ENCODE measurements at places on chromosomes 6 and 20.

GRCh38 chr6:18329776-18330175, 57.4 kb upstream of the RNF144B start:
- no peak for DNase-seq

- DNase-seq, result no peak
Measured at GRCh38 chr6:43950051-43950605, 177.1 kb downstream of the MRPL14 start.

GRCh38 chr20:50412069-50412468, 98.1 kb upstream of the PTPN1 start:
- DNase-seq, result no peak

- DNase-seq, result no peak
Measured at GRCh38 chr20:50496773-50497385, 13.3 kb upstream of the PTPN1 start.

- DNase-seq, result no peak
Measured at GRCh38 chr20:14745830-14746229, 408.4 kb upstream of the FLRT3 start.

DNA sequence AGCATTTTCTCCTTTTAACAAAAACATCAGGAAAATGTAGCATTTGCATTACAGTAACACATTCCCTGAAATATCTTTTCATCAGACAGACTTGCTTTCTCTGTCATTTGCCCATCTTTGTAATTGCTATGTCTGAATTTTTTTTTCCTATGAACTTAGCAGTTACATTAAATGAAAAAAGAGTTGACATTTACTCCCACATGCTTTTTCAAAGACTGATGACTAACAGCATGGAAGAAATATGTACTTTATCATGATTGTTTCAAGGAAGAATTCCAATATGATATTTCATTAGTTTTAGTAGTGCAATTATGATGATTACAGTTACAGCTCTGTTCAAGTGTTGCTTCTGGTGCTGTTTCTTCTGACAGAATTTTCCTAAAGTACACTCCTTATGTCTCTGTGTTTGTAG, 864.5 kb upstream of the MAN1A1 start:
- DNase-seq, result no peak

DNA sequence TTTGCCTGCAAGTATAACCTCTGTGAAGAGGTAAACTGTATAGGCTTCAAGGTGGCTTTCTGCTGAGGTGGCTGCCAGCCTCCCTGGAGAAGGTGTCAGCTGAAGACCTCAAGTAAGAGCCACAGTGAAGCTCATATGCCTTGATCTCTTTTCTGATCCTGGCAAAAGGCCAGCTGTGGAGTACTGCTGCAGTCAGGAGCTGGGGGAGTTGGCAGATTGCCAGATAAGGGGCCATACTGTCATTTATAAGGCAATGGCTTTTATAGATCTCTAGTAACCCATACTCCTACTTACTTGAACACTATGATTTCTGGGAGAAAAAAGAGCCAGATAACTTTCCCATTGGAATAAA, 8.8 kb upstream of the CEP85L start:
- DNase-seq, result no peak

GRCh38 chr6:93317592-93317991, 101.8 kb downstream of the EPHA7 start:
- DNase-seq, result no peak

DNA sequence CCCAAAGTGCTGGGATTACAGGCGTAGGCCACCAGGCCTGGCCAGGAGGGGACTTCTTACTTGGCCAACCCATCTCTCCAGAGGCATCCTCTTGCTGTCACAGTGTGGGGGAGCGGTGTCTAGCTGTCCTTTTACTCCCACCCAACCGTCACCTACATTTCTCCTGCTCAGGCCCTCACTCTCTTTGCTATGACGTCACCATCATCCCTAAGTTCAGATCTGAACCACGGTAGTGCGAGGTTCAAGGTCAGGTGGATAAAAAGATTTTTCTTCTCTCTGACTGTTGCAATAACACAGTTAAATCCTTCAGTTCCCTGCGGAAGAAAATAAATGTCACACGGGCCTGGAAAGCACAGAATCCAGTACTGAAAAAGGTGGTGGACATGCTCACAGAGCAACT, 7.3 kb upstream of the RAET1L start:
- DNase-seq, result no peak

GRCh38 chr6:17212546-17213371, 68.4 kb upstream of the RBM24 start:
- DNase-seq, result no peak

- no peak for DNase-seq
Measured at GRCh38 chr20:56809668-56810067, 180.6 kb downstream of the TFAP2C start.

- no peak for DNase-seq
Measured at GRCh38 chr6:125678601-125679000, 70.8 kb upstream of the HEY2 start.

DNA sequence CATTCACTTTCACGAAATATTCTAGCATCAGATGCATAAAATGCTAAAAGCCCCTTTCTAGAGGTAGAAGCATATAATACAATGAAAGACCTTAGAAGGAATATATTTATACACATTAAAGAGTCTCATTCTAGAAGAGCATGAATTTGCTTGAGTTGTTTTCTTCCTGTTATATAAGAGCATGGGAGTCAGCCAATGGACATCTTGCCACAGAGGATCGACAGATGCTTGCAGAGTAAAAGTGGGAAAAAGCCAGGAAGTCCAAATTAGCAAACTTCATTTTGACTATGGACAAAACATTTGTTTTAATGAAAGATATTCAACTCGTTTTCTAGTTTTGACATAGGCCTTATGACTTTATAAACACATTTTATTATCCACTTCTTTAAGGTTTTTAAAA, 44.2 kb upstream of the RIPPLY2 start:
- no peak for DNase-seq

- no peak for DNase-seq
Measured at GRCh38 chr6:43953794-43954310, 173.4 kb downstream of the MRPL14 start.

DNA sequence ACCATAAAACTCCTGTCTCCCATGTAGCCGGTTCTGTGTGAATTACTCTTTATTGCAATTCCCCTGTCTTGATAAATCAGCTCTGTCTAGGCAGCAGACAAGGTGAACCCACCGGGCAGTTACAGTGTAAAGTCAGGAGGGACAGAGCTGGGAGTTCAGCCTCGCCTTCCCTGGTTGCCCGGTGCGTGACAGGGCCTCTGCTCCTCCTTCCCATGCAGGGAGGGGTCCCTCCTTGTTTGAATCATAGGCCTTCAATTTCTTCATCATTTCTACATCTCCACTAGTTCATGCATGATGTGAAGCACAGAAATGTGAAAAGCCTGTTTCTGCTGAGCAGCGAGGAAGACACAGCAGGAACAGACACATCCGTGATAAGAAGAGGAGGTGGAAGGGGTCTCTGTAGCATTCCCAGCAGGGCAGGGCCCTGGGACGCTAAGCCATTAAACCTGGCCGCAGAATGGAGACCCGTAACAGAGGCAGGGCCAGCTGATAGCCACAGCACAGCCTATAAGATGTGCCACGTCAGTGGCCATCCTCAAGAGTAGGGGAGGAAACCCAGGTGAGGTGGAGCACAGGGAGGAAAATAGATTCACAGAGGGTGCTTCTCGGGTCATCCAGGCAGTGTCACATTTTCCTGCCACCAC, 106.7 kb upstream of the CST7 start:
- DNase-seq, result no peak

DNA sequence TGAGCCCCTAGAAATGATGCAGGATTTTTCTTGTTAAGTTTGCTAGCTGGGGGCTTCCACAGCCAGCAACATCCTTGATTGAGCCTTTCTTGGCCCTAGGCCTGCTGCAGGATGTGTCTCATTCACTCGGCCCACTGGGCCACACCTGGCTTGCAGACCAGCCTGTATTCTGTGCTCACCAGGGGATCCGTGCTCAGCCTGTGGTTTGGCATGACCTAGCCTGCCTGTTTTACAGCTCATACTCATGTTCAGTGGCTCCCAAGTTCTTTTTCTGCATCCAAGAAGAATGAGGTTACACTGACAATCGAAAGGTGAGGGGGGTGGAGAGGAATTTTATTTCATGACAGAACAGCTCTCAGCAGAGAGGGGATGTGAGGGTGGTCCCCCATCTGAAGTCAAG, 263.4 kb downstream of the RIMS1 start:
- no peak for DNase-seq

GRCh38 chr6:164370773-164371172, 938.6 kb downstream of the C6orf118 start:
- no peak for DNase-seq

DNA sequence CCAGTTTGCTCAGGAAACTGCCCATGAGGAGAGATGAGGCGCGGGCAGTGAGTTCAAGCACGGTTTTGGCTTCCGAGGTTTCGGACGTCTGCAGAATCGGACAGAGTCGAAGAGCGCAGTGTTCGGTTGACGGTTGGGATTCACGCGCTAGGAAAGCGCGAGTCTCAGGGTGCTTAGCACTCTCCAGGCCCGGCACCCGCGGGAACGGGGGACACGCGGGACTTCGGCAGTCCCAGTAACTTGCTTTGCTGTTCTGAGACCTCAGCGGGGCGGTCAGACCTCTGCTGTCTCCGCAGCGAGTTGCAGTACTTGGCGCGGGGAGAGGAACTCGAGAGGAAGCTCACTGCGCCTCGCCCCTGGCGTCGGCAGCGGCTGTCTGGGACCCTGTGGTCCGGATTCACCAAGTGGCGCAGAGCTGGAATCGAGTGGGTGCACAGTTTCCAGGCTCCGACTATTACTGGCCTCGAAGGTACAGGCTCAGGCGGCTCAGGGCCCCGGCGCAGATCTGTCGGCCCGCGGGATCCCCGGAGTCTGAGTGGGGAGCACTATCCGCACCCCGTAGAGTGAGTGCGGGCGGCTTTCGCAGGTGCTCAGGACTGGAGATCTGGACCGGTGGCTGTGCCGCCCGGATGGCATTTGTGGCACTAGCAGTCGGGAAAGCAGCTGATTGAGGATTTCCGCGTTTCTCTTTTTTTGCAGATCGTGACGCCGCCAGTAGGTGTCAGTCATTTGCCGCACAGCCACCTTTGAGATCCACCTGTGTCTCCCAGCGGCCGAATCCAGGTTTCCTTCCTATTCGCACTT, at the start of gene POM121L2:
Gene POM121L2, minus strand, starts transcription at position 128 of the 804 bp plus-strand sequence. Its CDS starts 103 bp downstream, at position 25.
- peak; percentile 53 for DNase-seq

DNA sequence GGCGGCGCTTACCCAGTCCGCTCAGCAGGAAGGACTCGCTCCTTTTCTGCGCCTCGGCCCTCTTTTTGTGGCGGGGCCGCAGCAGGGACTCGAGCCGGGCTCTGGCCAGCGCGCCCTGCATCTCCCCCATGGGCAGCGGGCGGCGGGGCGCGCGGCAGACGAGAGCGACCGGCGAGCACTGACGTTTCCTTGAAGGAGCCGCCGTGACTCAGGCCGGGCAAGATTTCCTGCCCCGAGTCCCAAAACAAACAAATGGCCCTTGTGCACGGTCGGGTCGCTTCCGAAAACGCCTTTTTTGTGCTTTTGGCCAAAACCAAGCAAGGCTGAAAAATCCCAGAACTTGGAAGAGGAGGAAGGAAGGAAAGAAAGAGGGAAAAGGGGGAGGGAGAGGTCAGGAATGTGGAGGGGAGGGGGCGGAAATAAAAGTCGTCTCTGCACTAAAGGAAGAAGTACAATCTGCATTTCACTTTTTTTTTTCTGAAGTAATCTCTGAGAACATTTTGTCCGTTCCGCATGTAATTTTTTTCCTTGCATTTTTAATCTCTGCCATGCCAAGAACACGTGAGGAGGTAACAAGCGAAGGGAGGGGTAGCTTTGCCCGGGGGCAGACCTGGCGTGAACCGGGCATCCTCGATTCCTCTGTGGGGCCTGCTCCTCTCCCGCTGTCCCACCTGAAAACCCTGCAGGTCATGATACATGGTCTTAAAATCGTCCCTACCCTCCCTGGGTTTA, 123.3 kb upstream of the SLC2A12 start:
- no peak for DNase-seq

DNA sequence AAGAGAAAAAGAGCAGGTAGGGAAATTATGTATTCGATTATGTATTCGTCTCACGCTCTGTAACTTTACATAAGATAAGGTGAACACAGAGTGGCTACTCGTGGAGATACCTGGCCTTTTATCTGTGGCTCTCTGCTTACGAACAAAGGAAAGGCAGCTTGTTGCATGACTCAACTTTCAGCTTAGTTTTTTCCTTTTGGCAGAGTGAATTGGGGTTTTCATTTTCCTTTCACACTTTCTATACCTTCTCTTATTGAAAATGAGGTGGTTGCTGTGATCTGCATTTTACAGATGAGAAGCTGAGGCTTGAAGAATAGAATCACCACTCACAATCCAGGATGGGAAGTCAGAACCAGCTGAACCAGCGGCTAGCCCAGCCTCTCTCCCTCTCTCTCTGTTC, 13.3 kb upstream of the KCNK15 start:
- no peak for DNase-seq

Data from GM19239 (cell line).